ENCODE measurements at places on chromosomes 7 and 10. TPM values are rescaled to one million over a fixed set of nuclear protein-coding genes. Genes with fewer than 3 reads are reported as not detected.

The PDZD8 gene
- 7.8 TPM for total RNA-seq

The BAMBI gene
- 4.2 TPM for total RNA-seq

The ITGA8 gene
- total RNA-seq: 9.4 TPM

The CLRN3 gene
- 0.52 TPM for total RNA-seq

The NKX6-2 gene
- not detected for total RNA-seq

The ARMC3 gene
- not detected for total RNA-seq

The UCN3 gene
- not detected for total RNA-seq

The ANKRD7 gene
- total RNA-seq: 3.1 TPM

The CHST15 gene
- 19.3 TPM for total RNA-seq

The CACNB2 gene
- 4.2 TPM for total RNA-seq

The KLLN gene
- under 0.01 TPM for total RNA-seq

The SPDYE11 gene
- total RNA-seq: not detected

The SSC4D gene
- 1.0 TPM for total RNA-seq

The SYT15 gene
- total RNA-seq: 1.0 TPM

The CALHM1 gene
- total RNA-seq: not detected

The NKX2-3 gene
- 1.0 TPM for total RNA-seq

The LSM5 gene
- total RNA-seq: 18.3 TPM

The C10orf62 gene
- total RNA-seq: under 0.01 TPM
